Stomach (tissue), 19 donors: ENCODE measurements at places on chromosomes 4 and X. TPM values are rescaled to one million over a fixed set of nuclear protein-coding genes. Genes with fewer than 3 reads are reported as not detected.

The CITED1 gene
- total RNA-seq = not detected

The HEPH gene
- 13.4 TPM for total RNA-seq

The PABPC1L2A gene
- total RNA-seq = not detected

The AKAP4 gene
- not detected for total RNA-seq

The SEL1L3 gene
- total RNA-seq = 59.1 TPM

The ADAMTS3 gene
- 6.8 TPM for total RNA-seq

The CRLF2 gene
- not detected for total RNA-seq
